Effector CD8-positive, alpha-beta T cell (primary cell): ENCODE measurements at places on chromosomes 2 and 18.

DNA sequence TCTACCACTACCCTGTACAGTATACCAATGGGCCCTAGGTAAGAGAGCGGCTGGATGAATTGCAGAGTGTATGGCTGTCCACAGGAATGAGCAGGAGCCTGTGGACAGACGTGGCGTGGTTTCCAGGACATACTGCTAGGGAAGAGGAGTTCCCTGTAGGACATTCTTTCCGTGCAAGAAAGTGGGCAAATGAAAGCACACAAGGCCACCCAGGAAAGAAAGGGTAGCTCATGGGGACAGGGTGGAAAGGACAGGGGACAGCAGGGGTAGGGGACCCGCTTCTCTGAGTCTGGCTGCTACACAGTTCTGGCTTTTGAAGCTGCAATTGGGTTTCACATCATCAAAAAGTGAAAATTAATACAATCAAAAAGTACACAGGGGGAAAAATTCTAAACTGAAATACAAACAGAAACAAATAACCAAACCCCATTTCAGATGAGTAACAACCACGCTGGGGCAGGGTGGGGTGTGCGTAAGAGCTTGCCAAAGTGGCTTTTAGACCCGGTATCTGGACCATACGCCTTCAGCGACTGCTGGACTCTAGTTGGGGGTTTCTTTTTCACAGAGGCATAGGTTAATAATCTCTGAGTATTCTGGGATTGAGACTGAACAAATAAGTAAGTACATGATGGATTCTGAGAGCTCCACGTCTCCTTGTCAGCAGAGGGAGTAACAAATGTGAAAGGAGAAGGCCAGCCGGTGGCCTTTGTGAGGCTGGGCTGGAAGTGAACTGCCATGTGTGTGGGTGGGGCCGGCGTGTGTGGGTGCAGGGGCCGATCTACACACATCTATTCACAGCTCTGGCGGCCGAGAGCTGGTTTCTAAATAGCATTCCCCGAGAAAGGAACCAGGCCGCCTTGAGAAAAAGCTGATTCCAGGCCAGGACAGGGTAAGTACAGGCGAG, 84.0 kb downstream of the HDAC4 start:
- DNase-seq = no peak

DNA sequence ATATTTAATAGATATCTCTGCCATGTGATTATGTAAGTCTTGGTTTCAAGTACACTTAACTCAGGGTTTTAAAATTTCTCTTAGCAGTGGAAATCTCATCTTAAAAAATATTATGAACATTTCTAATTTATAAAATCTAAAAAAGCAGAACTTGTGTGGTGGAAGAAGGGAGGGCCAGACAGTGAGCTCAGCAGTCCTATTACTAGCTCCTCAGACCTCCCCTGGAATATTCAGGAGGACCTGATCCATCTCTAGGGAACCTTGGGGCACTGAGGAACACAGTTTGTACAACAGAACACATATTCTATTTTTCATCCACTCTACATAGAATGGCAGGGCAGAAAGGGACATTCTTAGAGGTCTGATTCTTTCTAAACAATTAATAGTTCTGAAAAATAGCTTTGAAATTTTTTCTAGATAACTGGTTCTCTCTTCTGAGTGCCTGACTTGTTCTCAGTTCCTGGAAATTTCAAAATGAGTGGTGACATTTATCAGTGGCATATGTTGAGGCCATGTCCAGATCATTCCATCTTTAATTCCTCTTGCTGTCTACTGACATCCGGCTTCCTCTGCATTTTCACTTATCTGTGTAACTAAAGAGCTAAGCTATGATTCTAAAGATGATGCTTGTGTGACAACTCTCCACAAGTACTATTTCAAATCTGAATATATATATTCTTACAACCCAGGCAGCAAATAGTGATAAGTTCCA, 8.2 kb upstream of the MAP4K4 start:
- no peak for DNase-seq

GRCh38 chr2:179233626-179234430, 30.8 kb downstream of the SESTD1 start:
- DNase-seq = no peak

- no peak for DNase-seq
These were observed 123.4 kb downstream of the VAPA start for GRCh38 chr18:10037181-10037580.

DNA sequence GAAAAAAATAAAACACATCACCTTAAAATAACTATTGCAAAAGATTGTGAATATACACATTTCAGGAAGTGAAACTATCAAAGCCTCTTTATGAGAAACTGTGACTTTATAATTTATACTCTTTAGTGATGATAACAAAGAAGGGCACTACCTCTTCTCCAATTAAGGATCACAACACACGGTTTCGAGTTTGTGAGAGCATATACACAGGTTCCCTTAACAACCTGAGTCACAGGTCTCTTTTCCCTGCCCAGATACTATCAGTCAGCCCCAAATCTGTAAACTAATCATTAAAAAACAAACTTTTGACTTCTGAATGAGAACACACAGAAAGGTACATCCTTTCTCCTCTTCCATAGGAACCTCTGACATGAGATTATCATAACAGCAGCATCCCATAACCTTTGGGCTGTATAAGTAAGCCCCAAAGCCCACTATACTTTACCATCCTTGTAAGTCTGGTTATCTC, 44.9 kb downstream of the PTPN2 start:
- DNase-seq = no peak

DNA sequence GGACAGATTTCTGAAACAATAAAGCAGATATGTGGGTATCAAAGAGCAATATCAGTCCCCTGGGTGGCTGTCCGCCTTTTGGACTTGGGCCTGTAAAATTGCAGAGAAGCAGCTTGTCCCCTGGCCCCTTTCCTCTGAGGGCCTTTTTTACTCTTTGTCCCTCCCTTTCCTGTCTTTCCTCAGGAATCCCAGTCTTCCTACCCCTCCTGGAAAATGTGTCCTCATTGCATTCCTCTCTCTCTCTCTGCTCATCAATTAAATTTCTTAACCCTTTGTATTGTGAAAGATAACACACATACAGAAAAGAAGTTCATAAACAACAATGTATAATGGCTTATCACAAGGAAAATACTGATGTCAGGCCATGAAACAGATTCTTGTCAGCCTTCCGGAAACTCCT, 3.0 kb upstream of the GRB14 start:
- no peak for DNase-seq

GRCh38 chr2:7373156-7373555, 455.9 kb downstream of the RNF144A start:
- no peak for DNase-seq

GRCh38 chr18:61831071-61831470, 61.7 kb downstream of the RNF152 start:
- no peak for DNase-seq

- DNase-seq = no peak
These were observed 11.6 kb downstream of the NOSTRIN start for GRCh38 chr2:168814046-168814445.

DNA sequence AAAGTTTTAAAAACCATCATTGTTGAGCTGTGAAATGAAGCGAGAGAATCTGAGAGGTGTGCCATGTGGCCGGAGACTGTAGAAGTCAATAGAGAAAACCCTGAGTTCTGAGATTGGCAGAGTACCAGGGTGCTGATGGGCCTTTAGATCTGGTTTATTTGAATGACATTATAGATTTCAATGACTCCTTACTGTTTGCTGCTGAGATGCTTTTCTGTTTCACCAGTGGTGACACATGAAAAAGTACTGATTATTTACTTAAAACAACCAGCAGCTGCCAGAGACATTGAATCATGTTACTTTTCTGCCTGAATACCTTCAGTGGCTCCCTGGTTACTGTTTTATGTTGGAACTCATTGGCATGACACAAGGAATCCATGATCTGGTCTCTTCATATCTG, 602.7 kb upstream of the ZNF804A start:
- DNase-seq = no peak

- DNase-seq = no peak
These were observed 138.8 kb downstream of the ATAD2B start for GRCh38 chr2:23788100-23788499.

GRCh38 chr2:124970030-124970429, 944.9 kb downstream of the CNTNAP5 start:
- no peak for DNase-seq

DNA sequence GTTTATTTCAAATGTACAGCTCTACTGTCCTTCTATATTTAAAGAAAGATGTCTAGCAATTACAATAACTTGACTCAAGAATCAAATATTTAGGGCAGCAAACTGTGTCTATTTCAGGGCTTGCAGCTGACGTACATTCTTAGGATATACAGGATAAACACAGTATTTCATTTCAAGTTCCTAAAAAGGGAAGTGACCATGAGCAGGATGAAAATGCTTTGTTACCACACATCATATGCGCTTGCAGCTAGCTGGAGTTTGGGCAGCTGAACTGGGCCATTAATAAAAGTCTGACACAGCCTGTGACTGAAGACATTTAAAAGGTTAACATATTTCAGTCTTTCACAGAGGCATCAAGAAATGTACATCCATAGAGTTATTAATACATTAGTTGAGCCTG, 264.6 kb upstream of the TRIB2 start:
- no peak for DNase-seq

DNA sequence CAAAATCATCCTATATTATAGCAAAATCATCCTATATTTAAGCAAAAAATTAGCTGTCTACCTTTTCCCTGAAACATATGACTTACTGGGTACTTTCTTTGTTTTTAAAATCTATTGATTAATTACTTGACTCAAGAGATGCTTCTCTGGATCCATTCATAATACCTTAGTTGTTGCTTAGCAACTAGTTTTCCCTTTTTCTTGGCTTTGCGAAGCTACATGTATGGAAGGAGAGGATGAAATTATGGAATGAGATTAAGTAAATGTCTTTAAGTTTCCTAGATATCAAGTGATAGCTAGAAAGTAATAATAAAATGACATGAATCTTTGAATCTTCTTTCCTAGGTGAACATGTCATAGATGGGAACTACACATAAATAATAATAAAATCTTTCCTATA, 1033.2 kb upstream of the FAM98A start:
- no peak for DNase-seq

DNA sequence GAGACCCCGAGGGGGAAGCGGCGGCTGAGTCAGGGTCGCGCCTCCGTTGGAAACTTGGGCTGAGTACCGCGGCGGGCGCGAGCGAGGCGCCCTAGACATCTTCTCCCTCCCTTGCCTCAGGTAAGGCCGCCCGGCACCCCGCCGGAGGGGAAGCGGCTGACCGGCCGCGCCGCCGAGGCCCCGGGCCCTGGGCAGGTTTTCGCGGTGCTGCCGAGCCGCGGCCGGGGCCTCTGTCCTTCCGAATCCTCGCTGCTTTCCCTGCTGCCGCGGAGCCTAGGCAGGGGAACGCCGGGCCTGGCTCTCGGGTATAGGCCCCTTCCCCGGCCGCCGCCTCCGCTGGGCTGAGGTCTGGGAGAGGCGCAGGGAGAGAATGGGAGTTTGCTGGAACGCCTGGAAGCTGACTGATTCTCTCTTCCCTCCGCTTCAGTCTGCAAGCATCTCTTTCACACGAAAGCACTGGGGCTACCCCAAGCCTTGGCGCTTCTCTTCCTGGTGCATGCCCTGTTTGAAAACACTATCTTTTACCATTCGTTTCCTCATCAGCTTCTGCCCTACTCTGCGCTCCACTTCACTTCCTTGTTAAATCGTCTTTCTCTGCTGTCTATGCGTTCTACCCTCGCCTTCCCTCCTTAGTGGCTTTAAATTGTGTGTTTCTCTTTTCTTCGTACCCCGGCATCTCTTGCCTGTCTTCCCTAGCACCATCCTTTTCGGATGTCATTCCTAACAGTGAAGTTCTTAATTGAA, 652 bp downstream of the PPM1B start:
- DNase-seq = peak; percentile 20

- no peak for DNase-seq
These were observed 252.1 kb downstream of the CYP26B1 start for GRCh38 chr2:71895320-71896161.

DNA sequence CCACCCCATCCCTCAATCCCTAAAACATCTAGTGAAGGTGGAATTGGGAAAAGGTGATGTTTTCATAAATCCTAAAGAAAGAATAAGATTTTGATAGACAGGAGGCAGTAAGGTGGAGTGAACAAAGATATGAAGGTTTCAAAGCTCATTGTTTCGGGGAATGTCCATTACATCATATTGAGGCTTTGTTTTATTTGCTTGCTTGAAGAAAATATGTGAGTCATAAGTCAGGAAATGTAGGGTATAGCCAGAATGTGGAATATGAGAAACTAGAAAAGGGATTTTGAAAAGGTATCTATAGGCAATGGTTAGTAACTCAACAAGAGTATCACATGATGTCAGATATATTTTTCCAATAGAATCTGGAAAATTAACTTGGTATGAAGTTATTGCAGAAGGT, 1178.5 kb upstream of the ACVR2A start:
- no peak for DNase-seq

DNA sequence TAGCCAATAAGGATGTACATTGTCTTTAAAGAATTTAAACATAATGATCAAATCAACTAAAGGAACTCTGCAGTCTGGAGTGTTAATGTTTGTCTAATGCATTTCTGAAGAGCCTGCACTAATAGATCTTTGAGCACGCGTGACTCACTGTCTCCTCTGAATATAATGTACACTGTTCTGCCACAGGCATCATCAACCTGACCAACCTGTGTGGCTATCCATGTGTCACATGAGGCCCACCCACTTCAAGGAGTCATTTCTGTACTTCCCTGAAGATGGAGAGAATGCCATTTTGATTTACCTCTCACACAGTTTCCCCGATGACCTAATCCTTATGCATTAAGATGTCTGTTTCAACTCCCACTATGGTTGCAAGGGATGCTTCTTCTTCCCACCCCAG, 434.0 kb upstream of the SPHKAP start:
- no peak for DNase-seq

GRCh38 chr2:71843391-71843850, 304.2 kb downstream of the CYP26B1 start:
- DNase-seq = no peak

- DNase-seq = no peak
These were observed 467.5 kb downstream of the XIRP2 start for GRCh38 chr2:167355821-167356220.

DNA sequence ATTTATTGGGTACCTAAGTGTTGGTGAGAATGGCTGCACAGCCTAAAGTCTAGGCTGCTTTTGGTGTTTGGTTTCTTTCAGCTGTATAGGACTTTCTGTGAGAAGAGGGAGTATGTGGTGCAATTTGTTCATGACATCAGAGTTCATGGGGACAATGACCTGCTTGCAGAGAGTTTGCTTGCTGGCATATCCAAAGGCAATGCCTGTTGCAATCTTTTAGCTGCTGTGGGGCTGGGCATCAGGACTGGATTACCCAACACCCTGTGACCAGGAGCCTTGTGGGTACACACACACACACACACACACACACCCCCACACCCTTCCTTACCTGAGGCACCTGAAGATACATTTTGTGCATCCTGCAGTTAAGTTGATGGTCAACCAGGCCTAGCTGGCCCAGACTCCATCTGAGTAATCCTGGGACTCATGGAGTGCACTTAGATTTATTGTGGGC, 68.4 kb downstream of the LIPG start:
- DNase-seq = no peak

- DNase-seq = no peak
These were observed 14.0 kb upstream of the UBE2E3 start for GRCh38 chr2:180966378-180966777.

DNA sequence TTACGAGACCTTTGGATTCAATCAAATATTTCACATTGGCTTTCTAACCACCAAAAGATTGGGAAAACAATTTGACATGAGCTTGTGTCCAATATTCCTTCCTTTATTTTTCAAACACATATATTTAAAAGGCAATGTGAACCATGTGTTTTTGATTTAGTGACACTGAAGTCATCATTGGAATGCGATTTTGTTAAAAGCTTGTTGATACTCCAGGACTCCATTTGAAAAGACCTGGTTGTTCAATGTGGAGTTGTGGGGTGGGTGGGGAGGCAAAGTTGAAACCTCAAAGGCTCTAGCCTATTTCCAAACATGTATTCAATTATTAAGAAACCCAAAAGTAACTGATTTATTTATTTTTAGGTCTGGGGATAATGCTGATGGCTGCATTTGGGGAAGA, 114.1 kb upstream of the TRIB2 start:
- no peak for DNase-seq
